G401 (cell line): ENCODE measurements at places on chromosomes 4 and X. TPM values are rescaled to one million over a fixed set of nuclear protein-coding genes. Genes with fewer than 3 reads are reported as not detected.

GRCh38 chrX:44953734-44954502 is 80.9 kb downstream of the KDM6A start:
- DNase-seq = no peak

DNA sequence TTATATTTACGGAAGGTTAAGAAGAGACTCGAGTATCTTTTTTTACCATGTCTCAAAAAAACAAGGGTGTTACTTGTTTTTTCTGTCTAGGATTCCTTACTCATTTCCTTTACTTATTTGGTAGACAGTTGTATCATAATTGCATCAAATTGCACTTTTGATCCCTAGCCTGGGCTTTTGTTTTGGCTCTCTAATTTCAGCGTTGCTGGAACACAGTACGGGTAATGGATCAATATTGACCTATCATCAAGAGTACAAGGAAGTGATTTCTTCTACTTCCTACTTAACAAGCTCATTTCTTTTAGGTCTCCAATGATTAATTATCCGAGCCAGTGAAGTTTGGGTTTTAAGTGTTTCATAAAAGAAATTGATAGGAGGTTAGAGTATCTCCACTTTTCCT is 16.8 kb downstream of the AIMP1 start:
- DNase-seq = no peak

DNA sequence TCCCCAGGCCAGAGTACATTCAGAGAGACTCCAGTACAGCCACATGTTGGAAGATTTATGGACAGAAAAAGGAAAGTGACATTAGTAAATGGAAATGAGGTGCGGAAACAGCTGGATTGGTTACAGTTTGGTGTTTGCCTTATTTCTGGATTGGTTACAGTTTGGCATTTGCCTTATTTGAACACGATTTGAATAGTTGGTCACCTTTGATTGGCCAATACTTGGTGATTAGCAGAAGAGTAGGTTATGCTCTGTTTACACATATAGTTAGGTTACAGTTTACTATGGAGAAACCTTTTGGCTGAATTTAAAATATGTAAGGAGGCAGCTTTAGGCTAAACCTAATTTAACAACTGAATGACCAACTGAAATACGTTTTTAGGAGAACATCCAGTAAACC is 173.7 kb downstream of the AASDH start:
- no peak for DNase-seq

GRCh38 chr4:47788126-47788525 is 49.7 kb downstream of the CORIN start:
- no peak for DNase-seq

- no peak for DNase-seq
Measured at GRCh38 chr4:83128240-83128929, 13.9 kb upstream of the PLAC8 start.

GRCh38 chr4:7630568-7631287 is 196.0 kb upstream of the PSAPL1 start:
- peak; percentile 72 for DNase-seq

DNA sequence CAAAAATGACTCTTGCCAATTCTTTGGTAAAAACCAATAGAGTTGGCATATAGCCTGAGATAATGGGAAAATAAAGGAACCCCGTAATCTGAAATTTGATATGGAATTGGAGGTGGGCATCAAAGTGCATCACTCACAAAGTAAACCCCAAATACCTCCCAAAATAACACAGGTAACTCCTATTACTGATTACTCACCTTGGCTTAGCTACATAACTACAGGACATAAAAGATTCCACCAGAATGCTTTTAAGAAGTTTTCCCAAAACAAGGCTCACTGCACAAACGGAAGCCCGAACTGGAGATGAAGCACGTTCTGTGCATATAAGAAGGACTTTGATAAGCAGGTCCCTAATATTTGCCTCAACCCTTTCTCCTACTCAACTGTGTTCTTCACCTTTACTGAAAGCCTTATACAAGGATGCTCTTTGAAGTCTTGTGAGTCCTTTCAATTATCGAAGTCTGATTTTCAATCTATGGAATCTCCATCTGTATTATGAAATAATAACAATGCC is 14.6 kb upstream of the ANXA10 start:
- DNase-seq = no peak

GRCh38 chr4:5631352-5632065 is 76.8 kb downstream of the EVC2 start:
- no peak for DNase-seq

GRCh38 chr4:152150214-152150613 is 385.7 kb downstream of the FBXW7 start:
- no peak for DNase-seq

DNA sequence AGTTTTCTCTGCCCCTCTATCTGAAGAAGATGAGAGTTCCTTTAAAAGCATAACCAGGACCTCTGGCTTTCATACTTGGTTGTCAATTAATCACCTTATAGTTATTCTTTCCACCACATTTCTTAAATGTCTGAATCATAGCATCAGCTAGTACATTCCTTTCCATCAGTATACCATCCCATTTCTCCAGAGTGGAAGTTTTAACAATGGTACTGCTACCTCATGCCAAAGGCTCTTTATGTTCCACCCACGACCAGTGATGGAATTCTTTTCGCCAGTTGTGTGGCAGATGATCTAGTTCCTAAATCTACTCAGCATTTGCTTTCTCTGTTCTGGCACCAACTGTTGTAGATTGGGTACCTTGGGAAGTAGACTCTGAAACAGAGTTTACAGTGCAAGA is 379.8 kb downstream of the ZNF674 start:
- no peak for DNase-seq

GRCh38 chr4:8775751-8776355 is 95.8 kb downstream of the HMX1 start:
- DNase-seq = no peak

RASGEF1B gene
- not detected in 2 replicates for total RNA-seq

DNA sequence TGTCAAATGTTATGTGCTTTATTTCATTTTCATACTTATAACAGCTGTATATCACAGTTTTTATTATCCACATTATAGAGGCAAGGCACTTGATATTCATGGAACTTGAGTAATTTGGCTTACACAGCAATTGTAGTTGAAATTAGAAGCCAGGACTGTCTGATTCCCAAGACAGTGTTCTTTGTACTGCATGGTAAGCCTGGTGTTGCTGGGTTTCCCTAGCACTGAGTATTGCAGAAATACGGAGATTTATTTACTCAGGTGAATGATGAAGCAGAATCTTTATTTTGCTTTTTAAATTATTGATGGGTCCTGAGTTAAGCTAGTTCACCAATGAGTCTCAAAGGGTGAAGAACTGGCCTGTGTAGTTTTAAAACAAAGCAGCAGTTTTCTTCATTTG is 70.0 kb downstream of the UGT8 start:
- DNase-seq = no peak

SPANXB1 gene
- total RNA-seq = not detected in 2 replicates

GLOD5 gene
- total RNA-seq = not detected in 2 replicates

HGFAC gene
- not detected in 2 replicates for total RNA-seq

- DNase-seq = no peak
Measured at GRCh38 chr4:109215506-109215905, 87.0 kb downstream of the COL25A1 start.

C4orf46 gene
- total RNA-seq = 14.7 and 15.1 TPM in 2 replicates

GRCh38 chr4:107246761-107247160 is 210.6 kb upstream of the DKK2 start:
- DNase-seq = no peak

GRCh38 chr4:85474356-85474755 is 594 bp upstream of the ARHGAP24 start:
- no peak for DNase-seq

MAGEC1 gene
- not detected in 2 replicates for total RNA-seq

MAGEC3 gene
- total RNA-seq = not detected in 2 replicates

GNL3L gene
- 13.0 and 18.5 TPM in 2 replicates for total RNA-seq

DNA sequence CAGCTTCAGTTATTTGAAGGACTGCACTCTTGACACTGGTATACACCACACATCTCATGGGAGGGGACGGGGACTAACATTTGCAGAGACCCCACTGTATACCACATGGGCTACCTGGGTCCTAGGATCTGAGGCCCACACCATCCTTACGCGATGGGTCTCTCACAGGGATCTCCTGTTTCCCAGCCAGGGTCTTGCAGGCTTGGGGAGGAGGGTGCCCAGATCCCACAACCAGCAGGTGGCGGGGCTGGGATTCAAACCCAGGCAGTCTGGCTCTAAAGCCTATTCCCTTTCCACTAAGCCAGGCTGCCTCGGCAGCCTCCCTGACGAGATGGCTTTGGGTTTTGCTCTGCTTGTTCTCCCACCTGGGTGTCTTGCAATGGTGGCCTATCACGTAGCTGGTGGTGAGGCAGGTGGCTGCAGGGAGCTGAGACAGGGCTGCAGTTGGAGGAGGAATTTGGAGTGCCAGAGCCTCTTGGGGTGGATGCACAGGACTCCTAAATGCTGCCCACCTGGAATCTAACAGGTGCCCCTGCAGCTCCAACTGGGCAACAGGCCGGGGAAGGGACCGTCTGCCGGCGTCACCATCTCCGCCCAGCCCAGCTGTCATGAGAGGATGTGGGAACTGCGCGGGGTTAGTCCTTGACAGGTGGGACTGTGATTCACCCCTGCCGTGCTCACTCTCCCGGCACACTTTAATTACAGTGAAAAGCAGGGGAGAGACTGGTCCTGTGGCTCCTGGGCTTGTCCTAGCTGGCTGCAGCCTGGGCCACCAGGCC is 110.7 kb downstream of the PSAPL1 start:
- DNase-seq = peak; percentile 96

GRCh38 chrX:7347465-7347864 is 199.5 kb upstream of the PUDP start:
- no peak for DNase-seq

GRCh38 chr4:15783676-15784075 is 5.5 kb downstream of the CD38 start:
- no peak for DNase-seq

DNA sequence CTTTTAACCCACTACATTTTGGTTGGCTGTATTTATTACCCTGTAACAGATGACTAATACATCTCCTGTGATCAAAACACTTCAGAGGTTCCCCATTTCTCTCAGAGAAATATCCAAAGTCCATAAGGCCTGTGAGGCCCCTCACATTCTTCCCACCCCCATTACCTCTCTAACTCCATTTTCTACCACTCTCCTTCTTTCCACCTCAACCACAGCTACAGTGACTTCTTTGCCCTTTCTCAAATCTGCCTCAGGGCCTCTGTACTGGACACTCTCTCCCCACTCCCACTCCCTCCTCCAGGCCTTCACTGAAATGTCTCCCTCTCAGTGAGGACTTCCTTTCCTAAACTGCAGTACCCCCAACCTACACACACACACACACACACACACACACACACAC is 8.4 kb upstream of the TMEM144 start:
- DNase-seq = no peak

ZNF630 gene
- total RNA-seq = 0.12 TPM in 1 of 2 replicates, not detected in the other

GRCh38 chr4:53012738-53013137 is 150.6 kb downstream of the RASL11B start:
- no peak for DNase-seq

CENPU gene
- total RNA-seq = 52.7 and 56.0 TPM in 2 replicates

DNA sequence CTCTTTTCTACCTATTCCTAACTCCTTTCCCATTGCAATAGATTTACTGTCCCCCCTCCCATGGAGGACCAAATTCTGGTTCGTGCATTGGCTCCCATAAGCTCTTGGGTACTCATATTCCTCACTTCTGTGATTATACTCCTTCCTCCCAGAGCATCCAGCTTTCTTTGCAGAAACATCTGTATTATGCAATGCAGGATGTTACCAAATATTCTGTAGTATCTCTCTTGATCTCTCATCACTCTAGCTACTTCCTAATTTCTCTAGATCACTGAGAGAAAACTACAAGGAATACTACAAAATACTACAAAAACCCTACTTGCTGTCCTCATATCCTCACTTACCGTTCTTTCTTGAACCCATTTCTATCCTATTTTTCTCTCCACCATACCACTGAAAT is 395.9 kb upstream of the HS3ST1 start:
- DNase-seq = no peak

- DNase-seq = no peak
Measured at GRCh38 chr4:36716874-36717273, 435.5 kb downstream of the DTHD1 start.

DNA sequence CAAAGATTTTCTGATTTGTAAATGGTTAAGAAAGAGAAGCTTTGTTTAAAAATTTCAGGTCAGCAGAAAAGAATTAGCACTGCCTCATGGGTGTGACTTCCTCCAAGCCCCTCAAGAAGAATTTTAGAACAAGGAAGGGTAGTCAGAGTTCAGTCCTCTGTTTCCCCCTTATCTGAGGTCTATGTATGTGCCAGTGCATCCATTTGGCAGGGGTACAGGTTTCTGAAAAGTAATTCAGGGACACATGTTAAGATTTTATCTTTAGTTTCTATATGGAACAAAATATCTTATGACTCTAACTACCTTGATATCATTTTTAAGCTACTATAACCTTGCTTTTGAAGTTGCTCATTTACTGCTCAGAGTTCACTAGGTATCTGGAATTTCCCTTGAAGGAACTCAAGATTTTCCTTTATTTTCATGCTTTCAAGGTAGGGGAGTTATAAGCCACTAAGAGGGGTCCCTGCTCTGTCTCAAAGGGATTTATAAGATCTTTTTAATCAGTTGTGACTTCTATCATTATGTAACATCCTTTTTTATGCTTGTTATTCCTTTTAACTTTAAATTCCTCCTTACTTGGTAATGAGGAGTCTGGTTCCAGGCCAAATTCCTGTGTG is 24.4 kb upstream of the PLK4 start:
- no peak for DNase-seq

FGFR3 gene
- 38.4 and 49.9 TPM in 2 replicates for total RNA-seq

GAK gene
- total RNA-seq = 91.4 and 91.5 TPM in 2 replicates

DNA sequence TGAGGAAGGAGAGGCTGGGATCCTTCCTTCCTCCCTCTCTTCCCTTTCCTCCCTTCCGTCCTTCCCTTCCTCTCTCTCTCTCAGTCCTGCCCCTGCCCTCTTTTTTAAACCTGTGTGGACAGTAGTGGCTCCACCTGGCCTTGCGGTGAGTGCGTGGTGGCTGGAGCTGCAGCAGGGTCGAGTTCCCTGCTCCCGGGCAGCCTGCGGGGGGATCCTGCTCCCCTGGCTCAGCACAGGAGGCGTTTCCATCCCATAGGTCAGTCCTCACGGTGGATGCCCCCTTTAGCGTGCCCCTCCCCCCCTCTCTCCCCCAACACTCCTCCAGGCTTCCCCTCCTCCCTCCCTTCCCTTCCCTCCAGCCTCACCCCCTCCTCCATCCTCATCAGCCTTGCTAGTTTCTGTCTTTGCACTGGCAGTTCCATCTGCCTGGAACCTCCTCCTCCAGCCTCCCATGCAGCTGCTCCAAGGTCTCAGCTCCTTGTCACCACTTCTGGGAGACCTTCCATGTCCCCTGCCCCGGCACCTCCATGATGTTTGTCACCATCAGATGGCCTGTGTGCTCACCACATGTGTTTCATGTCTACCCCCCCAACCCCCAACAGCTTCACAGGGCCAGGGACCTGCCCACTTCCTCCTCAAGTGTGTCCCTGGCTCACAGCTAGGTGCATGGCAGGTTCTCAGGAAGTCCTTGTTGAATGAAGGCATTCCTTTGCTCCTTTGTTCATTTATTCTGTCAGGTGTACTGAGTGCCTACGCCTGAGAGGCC is 68.4 kb downstream of the PSAPL1 start:
- DNase-seq = no peak
